ENCODE measurements at places on chromosomes 2 and 18.
A peak's percentile ranks its signal among the peaks of the same experiment; 100 is the strongest.

DNA sequence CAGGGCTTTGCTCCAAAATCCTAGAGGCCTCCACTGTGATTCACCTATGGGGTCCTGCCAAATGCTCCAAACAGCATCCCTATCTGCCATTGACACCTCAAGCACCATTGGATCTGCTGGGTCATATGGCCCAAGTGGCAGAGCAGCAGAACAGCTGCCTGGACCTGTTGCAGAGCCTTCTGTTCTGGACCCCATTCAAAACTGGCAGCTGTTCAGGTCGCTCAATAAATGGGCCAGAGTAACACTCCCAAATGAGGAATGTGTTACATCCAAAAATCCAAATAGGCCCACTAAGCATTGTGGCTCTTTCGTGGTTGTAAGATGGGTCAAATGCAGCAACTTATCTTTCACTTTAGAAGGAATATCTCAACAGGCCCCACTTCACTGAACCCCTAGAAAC, 783.6 kb downstream of the DCDC2C start:
- no peak for DNase-seq

- DNase-seq = peak; percentile 73
These were observed 94.1 kb upstream of the CD302 start for GRCh38 chr2:159891917-159892730.

DNA sequence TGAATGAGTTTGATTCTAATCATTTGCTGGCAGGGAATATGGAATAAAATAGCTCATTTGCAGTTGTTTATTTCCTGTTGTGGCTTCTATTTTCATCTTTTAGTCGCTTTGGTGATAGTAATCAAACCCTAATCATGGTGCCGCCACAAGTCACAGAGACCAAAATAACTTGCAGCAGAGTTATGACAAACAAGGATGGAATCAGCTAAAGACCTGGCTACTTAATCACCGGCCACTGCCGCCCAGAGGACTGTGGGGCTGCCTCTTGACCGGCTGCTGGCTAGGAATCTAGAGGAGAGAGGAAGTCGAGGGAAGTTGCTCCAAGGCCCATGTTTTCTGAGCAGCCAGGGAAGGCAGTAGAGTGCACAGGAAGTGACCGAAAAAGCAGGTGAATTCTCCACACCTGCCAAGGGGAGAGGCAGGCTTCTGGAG, 5.1 kb upstream of the SMAD7 start:
- peak; percentile 86 for DNase-seq

DNA sequence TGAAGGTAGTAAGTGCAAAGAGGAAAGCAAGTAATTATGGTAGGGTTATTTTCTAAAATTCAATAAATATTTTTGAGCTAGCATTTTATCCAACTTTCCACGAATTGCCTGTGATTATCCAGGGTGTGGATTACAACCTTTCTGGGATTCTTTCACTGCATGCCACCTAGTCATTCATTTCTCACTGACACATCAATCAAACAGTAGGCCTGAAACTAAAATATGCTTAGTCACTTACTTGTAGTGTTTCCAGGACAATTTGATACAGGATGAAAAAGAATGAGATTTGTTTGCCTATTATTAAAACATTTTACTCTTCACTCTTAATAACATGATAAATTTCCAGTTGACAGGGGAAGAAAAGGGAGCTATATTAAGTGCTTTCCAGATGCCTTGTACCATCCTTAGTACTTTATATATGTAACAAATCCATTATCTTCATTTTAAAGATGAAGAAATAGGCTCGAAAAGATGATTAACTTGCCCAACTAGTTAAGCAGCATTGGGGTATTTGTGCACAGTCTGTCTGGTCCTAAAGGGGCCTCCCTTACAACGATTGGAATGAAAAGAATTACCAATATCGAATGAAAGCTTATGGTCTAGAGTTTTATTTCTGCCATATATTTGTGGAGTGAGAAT, 70.4 kb downstream of the KCTD1 start:
- no peak for DNase-seq

GRCh38 chr2:187424146-187424545, 23.9 kb downstream of the CALCRL start:
- peak; percentile 44 for DNase-seq

- peak; percentile 67 for DNase-seq
These were observed 1.1 kb downstream of the MAP4K3 start for GRCh38 chr2:39435741-39436591.

GRCh38 chr2:122001441-122001874, 246.0 kb downstream of the TSN start:
- no peak for DNase-seq

DNA sequence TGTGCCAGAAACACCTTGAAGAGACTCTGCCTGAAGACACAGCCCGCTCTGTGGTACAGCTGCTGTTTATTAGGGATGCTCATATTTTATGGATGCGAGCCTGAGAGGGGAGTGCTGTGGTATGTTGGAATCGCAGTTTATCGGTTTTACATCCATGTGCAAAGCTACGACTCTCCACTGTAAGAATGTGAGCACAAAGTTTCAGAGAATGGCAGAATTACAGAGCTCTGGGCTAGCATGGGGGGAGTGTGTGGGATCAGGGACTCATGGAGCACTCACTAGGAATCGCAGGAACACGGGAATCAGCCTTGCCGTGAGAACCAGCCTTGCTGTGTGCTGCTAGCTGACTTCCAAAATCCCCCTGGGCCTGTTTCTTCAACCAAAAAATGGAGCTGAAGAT, 199.9 kb downstream of the RNF144A start:
- no peak for DNase-seq

DNA sequence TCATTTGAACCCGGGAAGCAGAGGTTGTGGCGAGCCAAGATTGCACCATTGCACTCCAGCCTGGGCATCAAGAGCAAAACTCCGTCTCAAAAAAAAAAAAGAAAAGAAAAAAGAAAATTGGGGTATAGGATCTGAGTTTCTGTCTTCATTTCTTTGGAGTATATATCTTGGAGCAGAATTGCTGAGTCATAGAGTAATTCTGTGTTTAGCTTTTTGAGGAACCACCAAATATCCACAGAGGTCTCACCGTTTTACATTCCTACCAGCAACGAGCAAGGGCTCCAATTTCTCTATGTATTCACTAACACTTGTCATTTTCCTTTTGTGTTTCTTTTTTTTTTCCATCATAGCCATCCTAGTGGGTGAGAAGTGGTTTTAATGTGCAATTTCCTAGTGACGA, 87.6 kb upstream of the TEX51 start:
- DNase-seq = no peak

DNA sequence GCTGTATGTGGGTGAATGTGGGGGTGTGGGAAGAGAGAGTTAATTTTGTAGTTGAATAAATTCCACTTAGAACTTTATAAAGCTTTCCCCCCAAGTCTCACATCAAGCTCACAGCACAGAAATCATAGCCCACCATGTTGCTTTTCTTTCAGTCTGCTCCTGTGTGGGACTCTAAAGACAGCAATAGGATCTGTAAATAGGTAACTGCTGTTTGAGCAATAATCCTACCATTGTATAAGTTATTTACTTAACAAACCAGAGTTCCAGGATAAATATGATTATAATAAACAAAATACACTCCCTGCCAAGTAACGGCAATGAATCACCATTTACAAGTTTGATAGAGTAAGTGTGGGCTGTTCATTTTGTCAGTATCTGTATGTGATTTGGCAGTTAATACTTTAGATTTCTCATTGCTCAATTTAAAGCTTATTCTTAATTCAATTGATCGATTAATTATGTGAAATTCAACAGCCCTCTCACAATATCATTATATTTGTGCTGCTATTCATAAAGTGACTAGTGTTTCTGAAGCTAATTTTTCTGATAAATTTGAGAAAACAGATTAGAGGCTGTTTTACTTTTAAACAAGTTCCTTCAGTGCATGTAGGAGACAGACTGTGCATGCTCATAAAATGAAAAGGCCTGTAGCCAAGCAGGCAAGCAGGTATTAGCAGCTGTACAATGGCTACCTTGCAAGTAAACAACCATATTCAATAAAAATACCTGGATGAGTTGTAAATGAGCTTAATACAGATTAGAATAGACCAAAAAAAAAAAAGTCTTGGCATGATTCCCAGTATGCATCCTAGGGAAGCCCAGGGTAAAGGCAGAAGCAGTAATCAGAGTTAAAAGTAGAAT, 142.7 kb downstream of the PDE11A start:
- peak; percentile 14 for DNase-seq

- no peak for DNase-seq
These were observed 111.5 kb downstream of the GALNT3 start for GRCh38 chr2:165682546-165682945.

- DNase-seq = peak; percentile 45
These were observed 192.6 kb downstream of the SH3RF3 start for GRCh38 chr2:109321570-109321969.

DNA sequence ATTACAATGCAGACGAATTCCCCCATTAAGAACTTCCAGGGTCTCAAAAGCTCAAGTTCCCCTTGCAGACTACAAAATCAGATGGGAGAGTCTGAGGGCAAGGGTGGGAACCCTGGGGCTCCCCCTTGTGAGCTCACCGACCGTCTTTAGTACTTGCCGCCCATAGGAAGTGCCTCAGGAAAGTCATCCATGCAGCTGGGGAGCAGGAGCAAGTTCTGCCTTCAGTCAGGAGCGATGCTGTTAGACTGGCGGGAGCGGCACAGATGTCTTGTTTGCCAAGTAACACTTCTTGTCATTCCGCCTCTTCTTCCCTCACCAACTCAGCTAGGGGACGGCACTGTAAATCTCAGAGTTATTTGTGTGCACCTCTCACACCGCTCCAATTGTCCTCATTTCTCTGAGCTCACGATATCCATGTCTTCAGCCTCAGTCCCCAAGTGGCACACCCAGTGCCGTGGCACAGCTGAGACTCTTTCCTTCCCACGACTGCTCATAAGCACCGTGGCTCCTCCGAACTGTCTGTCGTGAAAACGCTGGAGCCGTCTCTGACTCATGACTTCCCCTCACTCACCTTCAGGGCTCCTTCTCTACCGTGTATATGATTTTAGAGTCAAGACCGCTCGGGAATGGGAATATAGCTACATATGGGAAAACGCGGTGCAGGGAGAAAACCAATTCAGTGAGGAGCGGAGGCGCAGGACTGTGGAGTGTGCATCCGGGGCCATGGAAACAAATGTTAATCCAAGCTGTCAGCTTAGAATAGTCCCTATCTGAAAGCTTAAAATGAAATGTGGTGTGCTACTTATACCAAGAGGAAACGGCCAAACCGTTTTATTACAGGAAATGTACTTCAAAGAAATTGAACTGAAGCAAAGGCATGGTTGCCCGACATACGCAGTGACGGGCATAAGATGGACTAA, 34.0 kb downstream of the UXS1 start:
- DNase-seq = no peak

DNA sequence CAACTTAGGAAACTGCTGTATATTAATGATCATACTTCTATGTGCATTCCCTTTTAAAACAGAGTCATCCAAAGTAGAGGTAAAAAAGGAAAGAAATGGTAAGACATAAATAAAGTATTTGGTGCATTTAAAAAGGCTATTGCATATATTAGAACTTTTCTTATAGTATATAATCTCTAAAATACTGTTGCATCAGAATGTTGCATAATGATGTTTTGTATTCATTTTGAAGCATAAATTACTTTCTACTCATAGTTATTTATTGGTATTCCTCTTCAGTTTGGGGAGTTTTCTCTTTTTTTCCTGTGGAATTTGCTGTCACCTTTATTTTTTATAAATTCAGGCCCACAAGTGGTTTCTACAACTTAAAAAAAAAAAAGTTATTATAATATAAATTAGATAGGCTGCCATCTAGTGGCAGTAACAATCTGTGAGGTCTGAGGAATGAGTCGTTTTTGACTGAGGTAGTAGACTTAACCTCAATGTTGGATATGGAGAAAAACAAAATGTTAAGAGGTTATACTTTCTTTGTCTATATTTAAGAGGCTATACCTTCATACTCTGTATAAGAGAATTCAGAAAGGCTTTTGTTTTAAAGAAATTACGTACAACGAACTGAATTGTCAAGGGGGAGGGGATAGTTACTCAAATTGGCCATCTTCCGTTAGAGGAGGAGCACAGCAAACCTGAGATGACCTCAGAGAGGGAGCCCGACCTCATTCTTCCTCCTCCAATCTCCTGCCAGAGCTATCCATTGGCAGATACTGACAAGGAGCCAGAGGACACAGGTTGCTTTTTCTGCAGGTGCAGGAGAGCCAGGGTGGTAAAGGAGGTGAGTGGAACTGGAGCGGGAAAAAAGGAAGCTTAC, 23.8 kb downstream of the ANKAR start:
- peak; percentile 56 for DNase-seq

- DNase-seq = no peak
These were observed 82.5 kb downstream of the TGFA start for GRCh38 chr2:70471129-70471528.

- no peak for DNase-seq
These were observed 415.2 kb downstream of the NBAS start for GRCh38 chr2:15145919-15146318.

DNA sequence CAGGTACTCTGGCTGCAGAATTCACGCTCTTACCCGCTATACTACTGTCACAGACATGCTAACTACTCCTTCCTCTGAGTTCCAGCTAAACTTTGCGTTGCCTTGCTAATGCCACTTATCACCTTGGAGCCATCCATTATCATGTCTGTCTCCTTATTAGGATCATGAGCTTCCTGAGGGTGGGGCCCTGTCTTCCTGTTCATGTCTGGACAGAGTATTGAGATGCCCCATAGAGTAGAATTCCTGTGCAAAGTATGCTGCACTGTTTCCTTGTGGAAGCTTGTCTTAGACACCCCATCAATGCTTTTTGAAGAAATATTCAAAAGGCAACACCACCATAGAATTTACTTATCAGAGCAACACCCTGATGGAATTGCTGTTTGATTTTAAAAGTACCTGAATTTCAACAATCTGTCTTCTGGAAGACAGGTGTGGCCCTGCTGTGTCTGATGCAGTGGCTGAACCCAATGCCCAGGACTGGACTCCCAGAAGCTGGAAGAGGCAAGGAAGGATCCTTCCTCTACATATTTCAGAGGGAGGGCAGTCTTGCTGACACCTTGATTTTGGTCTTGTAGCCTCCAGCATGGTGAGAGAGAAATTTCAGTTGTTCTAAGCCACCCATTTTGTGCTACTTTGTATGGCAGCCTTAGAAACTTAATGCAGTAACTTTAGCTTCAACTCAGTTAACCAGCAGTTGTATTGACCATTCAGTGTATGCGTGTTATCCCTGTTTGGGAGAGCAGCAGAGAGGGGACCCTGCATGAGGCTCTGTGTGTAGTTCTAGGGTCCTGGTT, 5.6 kb downstream of the LAMA3 start:
- no peak for DNase-seq

DNA sequence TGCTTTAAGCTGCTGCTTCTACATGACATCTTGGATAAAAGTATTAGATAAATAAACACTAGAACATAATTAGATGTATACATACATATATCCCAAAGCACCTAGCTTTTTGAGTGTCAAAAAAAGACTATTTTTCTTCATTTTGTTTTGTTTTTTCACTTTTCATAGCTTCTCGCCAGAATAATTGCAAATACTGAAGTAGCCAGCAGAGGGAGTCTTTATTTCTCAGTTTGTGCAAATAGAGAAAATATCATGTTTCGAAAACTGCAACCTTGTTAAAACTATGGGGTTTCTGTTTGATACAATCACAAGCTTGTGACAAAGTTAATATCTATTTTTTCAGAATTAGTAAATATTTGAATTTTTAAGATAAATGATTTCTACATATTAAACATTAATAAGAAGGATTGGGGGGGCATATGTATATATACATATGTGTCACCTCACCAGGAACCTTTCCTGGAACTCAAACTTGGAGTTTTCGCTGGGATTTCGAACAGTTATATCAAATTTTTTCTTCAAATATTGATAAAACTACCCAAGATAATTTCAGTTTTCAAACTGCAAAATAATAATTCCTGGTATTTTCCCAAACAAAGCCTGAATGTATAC, 61.0 kb downstream of the GRB14 start:
- DNase-seq = peak; percentile 52

All from astrocyte of the hippocampus (primary cell).